Endothelial cell of umbilical vein (primary cell): ENCODE measurements at places on chromosomes 6 and 20. TPM values are rescaled to one million over a fixed set of nuclear protein-coding genes. Genes with fewer than 3 reads are reported as not detected.

Gene WFDC5
- not detected in 2 replicates for total RNA-seq

Gene CBFA2T2
- total RNA-seq, result 9.9 and 10.7 TPM in 2 replicates

Gene SRMS
- total RNA-seq, result not detected in 2 replicates

Gene FAM83B
- not detected in 2 replicates for total RNA-seq

Gene FOXF2
- total RNA-seq, result not detected in 2 replicates

Gene PSORS1C1
- total RNA-seq, result 9.2 and 13.2 TPM in 2 replicates

Gene PERP
- 27.4 and 30.2 TPM in 2 replicates for total RNA-seq

Gene ZHX3
- total RNA-seq, result 15.1 and 17.8 TPM in 2 replicates

Gene IMPG1
- not detected in 2 replicates for total RNA-seq

Gene PTK6
- 0.18 TPM in 1 of 2 replicates, not detected in the other for total RNA-seq

Gene EFCAB8
- total RNA-seq, result 0.31 and 0.60 TPM in 2 replicates

Gene PROKR2
- total RNA-seq, result not detected in 2 replicates

Gene LY6G6F
- not detected in 2 replicates for total RNA-seq

Gene MYLK4
- 0.32 and 0.62 TPM in 2 replicates for total RNA-seq

Gene MMP24
- 0.27 and 0.32 TPM in 2 replicates for total RNA-seq

Gene KCNK17
- not detected in 2 replicates for total RNA-seq

Gene BEND6
- total RNA-seq, result 0.35 and 0.66 TPM in 2 replicates

Gene SF3B5
- 170 and 185 TPM in 2 replicates for total RNA-seq

Gene HSPA1L
- total RNA-seq, result 0.74 and 0.77 TPM in 2 replicates

Gene HLA-DRB5
- total RNA-seq, result not detected in 2 replicates

Gene STMN3
- 1.7 and 1.8 TPM in 2 replicates for total RNA-seq

Gene MOG
- total RNA-seq, result not detected in 2 replicates

Gene HLA-DRB1
- total RNA-seq, result not detected in 2 replicates

Gene HRH3
- total RNA-seq, result not detected in 2 replicates

Gene DCDC2
- not detected in 2 replicates for total RNA-seq

Gene CDSN
- not detected in 2 replicates for total RNA-seq

Gene BTBD3
- total RNA-seq, result 29.3 and 30.1 TPM in 2 replicates

Gene TP53INP2
- 30.5 and 36.4 TPM in 2 replicates for total RNA-seq

Gene SLA2
- not detected in 2 replicates for total RNA-seq

Gene DPPA5
- not detected in 2 replicates for total RNA-seq
